Activated CD8-positive, alpha-beta memory T cell treated with anti-CD3 and anti-CD28 coated beads for 1 hour (primary cell): ENCODE measurements at places on chromosomes 1 and 21.

GRCh38 chr1:211309617-211310016, 17.0 kb upstream of the TRAF5 start:
- DNase-seq = no peak

GRCh38 chr1:196678510-196678884, 26.7 kb downstream of the CFH start:
- no peak for DNase-seq

- DNase-seq = no peak
Measured at GRCh38 chr1:19941206-19941568, 17.8 kb upstream of the PLA2G2E start.

DNA sequence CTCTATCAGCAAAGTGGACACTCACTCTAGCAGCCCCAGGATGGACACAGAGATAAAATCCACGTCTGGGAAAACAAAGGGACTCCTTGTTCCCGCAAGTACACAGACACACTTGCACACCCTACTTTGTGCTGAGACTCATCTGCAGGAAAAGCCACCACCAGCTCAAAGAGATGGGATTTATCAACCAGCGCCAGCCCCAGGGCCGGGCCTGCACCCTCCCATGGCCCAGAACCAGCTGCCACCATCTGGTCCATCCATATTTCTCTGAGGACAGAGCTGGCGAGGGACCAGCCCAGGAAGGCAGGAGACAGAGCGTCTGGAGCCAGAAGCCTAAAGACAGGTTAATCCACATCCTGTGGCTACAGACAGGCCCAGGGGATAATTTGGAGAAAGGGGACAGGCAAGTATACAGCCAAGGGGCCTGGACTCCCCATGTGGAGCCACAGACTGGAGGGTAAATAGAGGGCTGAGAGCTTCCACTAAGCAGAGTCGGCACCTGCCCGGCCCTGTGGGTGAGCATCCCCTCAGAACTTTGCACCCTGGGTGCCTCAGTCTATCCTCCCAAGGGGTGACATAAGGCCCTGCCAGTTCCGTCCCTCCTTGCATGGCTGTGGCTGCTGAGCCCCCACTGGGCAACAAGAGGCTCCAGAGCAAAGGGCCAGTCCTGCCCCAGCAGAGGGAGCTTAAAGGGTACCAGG, 233.9 kb downstream of the PTPRU start:
- DNase-seq = no peak

- no peak for DNase-seq
Measured at GRCh38 chr1:89692601-89693521, 59.9 kb downstream of the LRRC8C start.

GRCh38 chr21:36120304-36120888, 14.5 kb upstream of the CBR3 start:
- DNase-seq = no peak

DNA sequence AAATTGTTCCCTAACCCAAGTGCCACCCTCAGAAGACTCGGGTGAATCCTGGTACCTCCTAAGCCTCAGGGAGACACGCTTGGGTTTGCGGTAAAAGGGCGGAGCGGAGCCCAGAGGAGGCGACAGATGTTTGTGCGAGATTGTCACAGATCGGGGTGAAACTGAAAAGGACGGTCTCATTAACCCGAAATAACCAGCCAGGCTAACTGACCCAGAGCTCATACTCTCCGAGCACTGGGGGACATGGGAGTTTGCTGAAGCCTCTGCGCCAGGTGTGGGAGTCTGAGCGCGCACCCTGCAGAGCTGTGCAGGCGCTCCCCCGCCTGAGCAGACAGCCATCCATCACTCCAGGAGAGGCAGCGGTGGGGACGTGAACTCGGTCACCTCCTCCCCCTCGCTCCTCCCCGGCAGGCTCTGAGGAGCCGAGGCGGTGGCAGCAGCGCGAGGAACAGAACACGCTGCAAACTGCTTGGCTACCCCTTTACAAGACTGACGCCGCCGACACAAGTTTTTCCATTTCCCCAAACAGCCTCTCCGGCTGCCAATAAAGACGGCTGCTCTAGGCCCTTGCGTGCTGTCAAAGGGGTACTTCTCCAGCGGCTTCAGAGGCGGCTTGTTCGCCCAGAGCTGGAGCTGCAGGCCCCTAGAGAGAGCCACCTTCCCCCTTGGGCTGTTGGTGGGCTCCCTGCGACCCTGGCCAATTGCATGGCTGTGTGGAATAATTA, 43.5 kb downstream of the RRAGC start:
- DNase-seq = no peak

GRCh38 chr21:43866659-43867331, 1.8 kb downstream of the AGPAT3 start:
- DNase-seq = peak; percentile 19

DNA sequence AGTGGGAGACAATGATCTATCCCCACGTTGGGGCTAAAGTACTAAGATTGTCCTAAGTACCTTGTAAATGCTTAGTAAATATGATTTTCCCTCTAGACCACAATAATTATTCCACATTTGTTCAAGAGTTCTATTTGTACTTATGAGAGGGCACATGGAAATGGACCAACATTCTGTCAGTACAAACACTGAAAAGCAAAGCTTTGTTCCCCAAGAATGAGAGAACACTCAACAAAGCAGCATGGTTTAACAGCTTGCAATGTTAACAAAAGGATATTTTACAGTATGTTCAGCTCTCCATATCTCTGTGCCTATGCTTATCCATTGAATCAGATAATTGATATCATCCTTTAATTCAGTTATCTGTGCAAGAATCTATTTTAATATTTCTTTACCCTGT, 35.4 kb downstream of the RBM11 start:
- no peak for DNase-seq

DNA sequence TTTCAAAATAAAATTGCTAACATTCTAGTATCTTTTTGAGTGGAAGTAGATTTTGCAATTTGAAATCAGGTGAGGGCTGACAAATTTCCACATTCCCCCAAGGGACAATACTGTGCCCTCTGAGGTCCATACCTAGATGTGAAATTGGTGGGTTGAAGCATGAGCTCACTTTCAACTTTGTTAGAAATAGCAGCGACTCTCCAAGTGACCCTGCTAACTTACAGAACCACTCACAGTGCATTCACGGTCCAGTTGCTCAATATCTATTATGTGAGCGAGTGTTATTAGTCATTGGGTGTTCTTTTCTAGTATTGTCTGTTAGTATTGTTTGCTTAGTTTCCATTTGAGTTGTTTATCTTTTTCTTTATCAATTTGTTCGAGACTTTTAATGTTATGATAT, 53.6 kb upstream of the ASB17 start:
- DNase-seq = no peak

DNA sequence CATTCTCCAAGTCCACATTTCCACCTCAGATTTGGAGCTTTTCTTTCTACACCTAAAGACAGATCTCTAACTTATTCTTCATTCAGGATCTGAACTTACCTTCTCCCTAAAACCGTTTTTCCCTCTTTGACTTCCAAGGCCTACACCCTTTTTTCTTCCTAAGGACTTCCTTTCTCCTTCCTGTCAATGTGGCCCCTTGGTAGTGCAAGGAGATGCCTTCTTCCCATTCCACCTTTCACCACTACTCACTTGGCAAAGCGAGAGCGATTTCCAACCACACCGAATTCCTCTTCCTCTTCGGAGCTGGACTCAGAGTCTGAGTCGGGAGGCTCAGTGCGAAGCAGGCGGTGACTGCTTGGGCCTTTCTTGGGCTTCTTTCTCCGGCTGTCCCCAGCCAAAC, 1.3 kb downstream of the EFCAB14 start:
- no peak for DNase-seq

GRCh38 chr1:223211323-223211985, 68.4 kb upstream of the TLR5 start:
- DNase-seq = no peak
